Breast epithelium (tissue), 4 donors: ENCODE measurements at places on chromosomes 2 and 18. TPM values are rescaled to one million over a fixed set of nuclear protein-coding genes. Genes with fewer than 3 reads are reported as not detected.

GRCh38 chr2:204201507-204201906, 264.9 kb downstream of the ICOS start:
- H3K4me1 ChIP-seq: no peaks in the 10 kb centered on the region
- no peak overlapping the region for H3K27ac ChIP-seq
- no peak for DNase-seq
- no peaks in the 10 kb centered on the region for H3K27me3 ChIP-seq
- H3K4me3 ChIP-seq: no peak overlapping the region
- no peaks in the 10 kb centered on the region for H3K36me3 ChIP-seq

The SIGLEC15 gene
- total RNA-seq: 0.16 TPM

GRCh38 chr18:57218281-57218680, 71.4 kb downstream of the BOD1L2 start:
- no peak overlapping the region for H3K4me3 ChIP-seq
- no peak overlapping the region for H3K27ac ChIP-seq
- DNase-seq: no peak
- H3K36me3 ChIP-seq: no peaks in the 10 kb centered on the region
- H3K4me1 ChIP-seq: no peaks in the 10 kb centered on the region

DNA sequence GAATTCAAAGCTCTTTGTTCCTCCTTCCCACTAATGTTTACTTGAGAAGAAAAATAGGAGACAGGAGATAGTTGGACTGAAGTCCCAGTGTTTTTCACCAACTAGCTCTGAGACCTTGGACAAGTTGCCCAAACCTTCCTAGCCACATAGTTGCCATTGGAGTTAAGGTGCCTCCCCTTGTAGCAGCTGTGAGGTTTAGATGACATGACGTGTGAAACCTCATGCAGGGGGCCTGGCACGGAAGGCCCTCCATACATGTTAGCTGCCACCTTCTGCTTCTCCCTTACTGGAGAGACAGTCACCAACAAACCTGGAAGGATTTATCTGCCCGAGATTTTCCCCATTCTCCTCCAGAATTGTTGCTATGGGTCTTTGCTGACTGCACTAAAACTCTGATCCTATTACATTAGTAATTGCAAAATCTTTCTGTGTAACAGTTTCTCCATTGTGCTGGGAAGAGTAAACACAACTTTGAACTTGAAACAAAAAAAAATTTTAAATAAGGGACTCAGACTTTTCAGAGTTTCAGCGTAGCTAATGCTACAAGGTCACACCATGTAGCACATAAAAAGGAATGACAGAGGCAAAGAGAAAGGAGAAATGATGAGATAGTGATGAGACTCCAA, 23.8 kb upstream of the CABYR start:
- no peak overlapping the region for H3K4me3 ChIP-seq
- H3K27me3 ChIP-seq: no peaks in the 10 kb centered on the region
- H3K36me3 ChIP-seq: no peaks in the 10 kb centered on the region

DNA sequence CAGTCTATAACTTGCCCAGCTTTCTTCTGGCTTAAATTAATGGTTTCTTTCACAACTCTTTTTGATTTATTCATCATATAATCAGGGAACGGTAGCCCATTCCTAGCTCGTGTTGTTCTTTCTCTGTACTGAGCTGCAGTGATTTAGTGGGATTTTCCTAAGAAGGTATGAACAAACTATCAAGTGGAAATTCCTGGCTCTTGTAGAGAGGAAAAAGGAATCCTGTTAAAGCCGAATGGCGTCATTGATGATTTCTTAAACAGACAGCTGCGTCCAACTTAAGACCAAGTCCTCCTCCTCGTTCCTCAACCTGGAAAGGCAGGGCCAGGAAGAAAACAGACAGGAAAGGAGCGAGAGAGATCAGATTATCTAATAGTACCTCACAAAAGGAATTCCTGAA, 69.2 kb upstream of the CABLES1 start:
- no peaks in the 10 kb centered on the region for H3K27me3 ChIP-seq
- H3K36me3 ChIP-seq: no peaks in the 10 kb centered on the region
- H3K27ac ChIP-seq: no peak overlapping the region
- no peak overlapping the region for H3K4me3 ChIP-seq
- DNase-seq: no peak

GRCh38 chr2:99834426-99834825, 308.0 kb downstream of the AFF3 start:
- no peaks in the 10 kb centered on the region for H3K4me1 ChIP-seq
- no peak overlapping the region for H3K27ac ChIP-seq
- DNase-seq: no peak
- no peaks in the 10 kb centered on the region for H3K27me3 ChIP-seq

The KIAA2012 gene
- not detected for total RNA-seq

- H3K4me1 ChIP-seq: no peaks in the 10 kb centered on the region
- H3K36me3 ChIP-seq: no peaks in the 10 kb centered on the region
- DNase-seq: no peak
- no peaks in the 10 kb centered on the region for H3K27me3 ChIP-seq
- no peak overlapping the region for H3K27ac ChIP-seq
These were observed 48.7 kb downstream of the ACKR3 start for GRCh38 chr2:236618370-236618769.

DNA sequence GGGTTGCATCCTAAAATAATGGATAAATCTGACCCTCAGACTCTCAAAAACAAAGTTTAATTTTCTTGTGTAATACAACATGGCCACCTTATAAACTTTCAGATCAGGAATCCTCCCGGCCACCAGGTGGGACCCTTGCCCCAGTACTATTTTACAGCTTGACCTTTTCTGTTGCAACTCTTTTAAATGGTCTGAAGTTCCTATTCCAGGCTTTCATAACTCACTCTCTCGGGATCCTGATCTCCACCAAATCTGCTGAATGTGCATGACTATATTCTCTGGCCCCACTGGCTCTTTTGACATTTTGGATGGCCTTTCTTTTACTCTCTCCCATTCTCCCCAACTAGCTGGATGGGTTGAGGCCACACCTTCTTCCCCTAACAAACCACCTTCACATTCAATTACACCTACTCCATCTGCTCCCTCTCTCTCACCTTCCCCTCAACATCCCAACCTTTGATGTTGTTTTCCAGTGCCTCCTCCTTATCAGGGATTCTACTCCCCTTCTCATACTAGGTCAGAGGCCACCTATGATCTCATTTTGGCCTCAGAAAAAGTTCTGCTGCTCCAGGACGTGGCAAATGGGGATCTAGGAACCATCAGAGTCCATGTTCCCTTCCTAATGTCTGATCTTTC, 70.8 kb downstream of the SESTD1 start:
- DNase-seq: no peak
- no peak overlapping the region for H3K4me3 ChIP-seq
- H3K27ac ChIP-seq: no peak overlapping the region

- H3K27ac ChIP-seq: peak overlapping the region; percentile 14
- no peaks in the 10 kb centered on the region for H3K36me3 ChIP-seq
- H3K27me3 ChIP-seq: no peaks in the 10 kb centered on the region
- no peak overlapping the region for H3K4me3 ChIP-seq
- DNase-seq: no peak
These were observed 470.1 kb upstream of the RAB12 start for GRCh38 chr18:8139127-8139527.
